ENCODE measurements at places on chromosomes 7 and 10.

DNA sequence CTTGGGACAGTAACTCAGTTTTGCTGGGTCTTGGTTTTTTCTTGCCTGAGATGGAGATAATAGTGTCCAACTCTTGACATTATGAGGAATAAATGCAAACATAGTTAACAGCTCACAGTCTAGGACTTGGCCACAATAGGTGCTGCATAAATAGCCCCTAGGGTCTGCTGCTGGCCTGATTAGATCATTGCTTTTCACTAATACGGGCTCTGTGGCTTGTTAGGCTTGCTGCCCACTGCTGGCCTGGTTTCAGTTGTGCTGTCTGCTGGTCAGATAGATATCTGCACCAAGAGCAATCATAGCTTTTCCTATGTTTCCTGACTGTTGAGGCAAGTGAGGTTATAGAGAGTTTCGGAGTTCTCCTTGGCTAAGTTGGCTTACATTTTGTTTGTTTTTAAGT, 246.1 kb downstream of the DNAJB9 start:
- DNase-seq, result no peak

GRCh38 chr10:58440484-58440883, 55.3 kb downstream of the TFAM start:
- DNase-seq, result no peak

GRCh38 chr10:22628309-22628708, 86.1 kb downstream of the PIP4K2A start:
- DNase-seq, result no peak

DNA sequence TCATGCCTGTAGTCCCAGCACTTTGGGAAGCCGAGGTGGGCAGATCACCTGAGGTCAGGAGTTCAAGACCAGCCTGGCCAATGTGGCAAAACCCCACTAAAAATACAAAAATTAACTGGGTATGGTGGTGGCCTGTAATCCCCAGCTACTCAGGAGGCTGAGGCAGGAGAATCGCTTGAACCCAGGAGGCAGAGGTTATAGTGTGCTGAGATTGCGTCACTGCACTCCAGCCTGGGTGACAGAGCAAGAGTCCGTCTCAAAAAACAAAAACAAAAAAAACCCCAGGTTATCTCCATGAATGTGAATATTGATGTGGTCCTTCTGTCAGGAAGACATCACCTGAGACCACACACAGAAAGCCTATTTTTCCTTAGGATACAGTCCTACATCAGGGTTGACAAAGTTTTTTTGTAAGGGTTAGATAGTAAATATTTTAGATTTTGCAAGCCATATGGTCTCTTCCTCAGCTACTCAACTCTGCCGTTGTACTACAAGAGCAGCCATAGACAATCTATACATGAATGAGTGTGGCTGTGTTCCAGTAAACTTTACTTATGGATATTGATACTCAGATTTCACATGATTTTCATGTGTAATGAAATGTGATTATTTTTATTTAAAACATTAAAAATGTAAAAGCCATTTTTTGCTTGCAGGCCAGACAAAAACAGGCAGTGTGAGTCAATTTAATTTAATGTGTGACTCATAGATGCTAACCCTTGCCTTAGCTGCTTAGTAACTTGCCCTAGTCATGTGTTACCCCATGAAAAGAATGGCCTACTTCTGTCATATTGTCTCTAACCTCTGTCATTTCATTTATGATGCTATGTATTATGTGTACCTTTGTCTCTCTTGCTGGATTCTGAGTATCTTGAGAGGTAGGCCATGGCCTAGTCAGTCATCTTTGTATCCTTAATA, 78.1 kb downstream of the TPST1 start:
- no peak for DNase-seq

DNA sequence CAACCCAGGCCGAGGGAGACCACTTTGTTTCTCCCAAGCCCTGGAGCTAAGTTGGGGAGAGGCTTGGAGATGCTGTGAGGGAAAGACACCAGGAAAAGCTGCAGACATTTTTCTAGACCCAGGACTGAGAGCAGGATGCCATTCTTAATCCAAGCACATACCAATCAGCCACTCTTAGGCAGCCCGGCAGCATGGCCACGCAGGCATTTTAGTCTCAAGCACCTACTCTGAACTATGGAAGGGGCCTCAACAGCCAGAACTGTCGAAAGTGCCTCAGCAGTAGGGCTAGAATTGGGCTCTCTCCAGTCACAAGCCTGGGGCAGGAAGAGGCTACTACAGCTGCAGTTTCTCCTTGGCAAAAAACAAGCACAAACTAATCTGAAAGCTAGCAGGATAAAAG, 57.8 kb downstream of the GCC1 start:
- DNase-seq, result no peak

GRCh38 chr10:24721229-24722106, 2.2 kb downstream of the ARHGAP21 start:
- no peak for DNase-seq
